Right renal pelvis (tissue), 4 donors: ENCODE measurements at places on chromosomes 1 and 21.

GRCh38 chr1:184582411-184582810, 172.2 kb downstream of the EDEM3 start:
- DNase-seq = no peak

GRCh38 chr21:27447843-27448242, 481.0 kb upstream of the ADAMTS5 start:
- DNase-seq = no peak

DNA sequence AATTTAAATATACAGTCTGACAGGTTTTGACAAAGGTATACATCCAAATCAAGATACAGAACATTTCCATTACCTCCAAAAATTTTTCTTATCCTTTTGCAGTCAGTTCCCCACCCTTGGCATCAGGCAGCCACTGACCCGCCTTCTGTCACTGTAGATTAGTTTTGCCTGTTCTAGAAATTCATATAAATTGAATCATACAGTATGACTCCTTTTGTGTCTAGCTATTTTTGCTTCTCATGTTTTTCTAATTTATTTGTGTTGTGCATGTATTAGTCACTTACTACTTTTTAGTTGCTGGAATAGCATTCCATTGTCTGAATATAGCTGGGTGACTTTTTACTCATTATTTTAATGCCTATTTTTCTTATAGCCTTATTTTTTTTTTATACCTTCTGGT, 3.8 kb downstream of the UTP25 start:
- DNase-seq = no peak

GRCh38 chr1:69410893-69411292, 156.8 kb upstream of the LRRC7 start:
- DNase-seq = no peak

- no peak for DNase-seq
Measured at GRCh38 chr1:28259934-28260802, 850 bp downstream of the SESN2 start.

- no peak for DNase-seq
Measured at GRCh38 chr21:42440187-42440792, 36.6 kb downstream of the UBASH3A start.

GRCh38 chr1:14909920-14910460, 243.6 kb upstream of the TMEM51 start:
- no peak for DNase-seq

DNA sequence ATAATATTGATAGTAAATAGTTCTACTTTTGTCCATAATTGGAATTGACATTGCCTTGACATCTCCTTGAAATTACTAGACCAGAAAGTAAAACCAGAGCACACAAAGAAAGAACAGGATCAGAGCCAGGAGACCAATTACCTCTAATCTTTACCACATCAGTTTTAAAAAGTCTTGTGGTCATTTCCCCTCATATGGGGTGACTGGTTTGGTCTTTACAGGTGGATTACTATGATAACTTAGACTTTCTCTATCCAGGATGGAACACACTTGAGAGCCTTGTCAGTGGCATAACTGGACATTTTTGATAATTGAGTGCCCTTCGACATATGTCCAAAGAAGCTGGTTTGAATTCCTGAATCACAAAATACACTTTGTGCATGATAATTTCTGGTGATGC, 1148.1 kb upstream of the NCAM2 start:
- no peak for DNase-seq

DNA sequence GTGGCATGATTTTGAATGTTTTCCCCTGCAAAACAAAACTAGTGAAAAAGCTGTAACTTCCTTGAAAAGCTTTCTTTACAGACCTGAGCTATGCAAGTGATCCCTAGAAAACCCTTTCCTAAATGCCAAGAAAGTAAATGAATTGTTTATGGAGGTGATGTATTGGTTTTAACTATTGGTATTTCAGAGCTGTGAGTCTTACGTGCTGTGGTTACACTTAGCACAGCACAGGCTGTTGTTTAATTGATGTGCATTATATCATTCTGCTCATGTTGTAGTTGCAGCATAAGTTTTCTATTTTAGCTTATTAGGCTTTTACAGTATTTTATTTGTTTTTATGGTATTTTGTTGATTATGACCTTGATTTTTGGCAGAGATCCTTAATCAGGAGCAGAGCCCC, 74.1 kb upstream of the DYNLT5 start:
- no peak for DNase-seq

DNA sequence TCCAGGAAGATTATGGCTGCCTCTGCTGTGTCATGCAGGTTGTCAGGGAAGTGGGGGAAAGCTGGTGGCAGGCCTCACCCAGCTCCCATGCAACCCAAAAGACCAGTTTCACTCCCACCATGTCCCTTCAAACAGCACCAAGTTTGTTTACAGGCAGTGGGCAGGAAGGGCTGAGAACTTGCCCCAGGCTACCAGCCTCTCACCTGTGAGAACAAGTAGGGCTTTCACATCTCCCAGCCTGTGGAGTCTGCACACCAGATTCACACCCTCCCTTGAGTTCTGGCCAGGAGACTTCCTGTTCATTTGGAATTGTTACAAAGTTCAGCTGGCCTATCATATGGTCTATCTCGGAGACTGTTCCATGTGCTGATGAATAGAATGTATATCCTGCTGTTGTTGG, 27.8 kb downstream of the RPAP2 start:
- no peak for DNase-seq

- DNase-seq = no peak
Measured at GRCh38 chr1:16067933-16068332, 5.5 kb downstream of the FAM131C start.

GRCh38 chr21:42038826-42039425, 28.8 kb upstream of the ZBTB21 start:
- no peak for DNase-seq

DNA sequence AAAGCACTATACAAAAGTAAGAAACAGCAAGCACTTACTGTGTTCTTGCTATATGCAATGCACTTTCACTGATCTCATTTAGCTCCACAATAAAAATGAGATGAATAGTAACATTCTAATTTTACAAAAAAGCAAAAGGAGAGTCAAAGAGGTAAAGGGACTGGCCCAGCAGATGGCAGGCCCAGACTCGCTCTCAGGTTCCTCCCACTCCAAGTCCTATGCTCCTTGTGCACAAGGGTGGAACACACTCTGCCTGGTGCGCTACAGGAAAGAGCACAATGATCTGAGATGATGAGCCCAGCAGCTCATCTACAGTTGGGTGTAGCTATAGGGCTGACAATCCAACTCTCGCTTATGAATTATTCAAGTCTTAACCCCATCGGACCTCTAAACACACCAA, 94.1 kb upstream of the LYST start:
- DNase-seq = no peak

DNA sequence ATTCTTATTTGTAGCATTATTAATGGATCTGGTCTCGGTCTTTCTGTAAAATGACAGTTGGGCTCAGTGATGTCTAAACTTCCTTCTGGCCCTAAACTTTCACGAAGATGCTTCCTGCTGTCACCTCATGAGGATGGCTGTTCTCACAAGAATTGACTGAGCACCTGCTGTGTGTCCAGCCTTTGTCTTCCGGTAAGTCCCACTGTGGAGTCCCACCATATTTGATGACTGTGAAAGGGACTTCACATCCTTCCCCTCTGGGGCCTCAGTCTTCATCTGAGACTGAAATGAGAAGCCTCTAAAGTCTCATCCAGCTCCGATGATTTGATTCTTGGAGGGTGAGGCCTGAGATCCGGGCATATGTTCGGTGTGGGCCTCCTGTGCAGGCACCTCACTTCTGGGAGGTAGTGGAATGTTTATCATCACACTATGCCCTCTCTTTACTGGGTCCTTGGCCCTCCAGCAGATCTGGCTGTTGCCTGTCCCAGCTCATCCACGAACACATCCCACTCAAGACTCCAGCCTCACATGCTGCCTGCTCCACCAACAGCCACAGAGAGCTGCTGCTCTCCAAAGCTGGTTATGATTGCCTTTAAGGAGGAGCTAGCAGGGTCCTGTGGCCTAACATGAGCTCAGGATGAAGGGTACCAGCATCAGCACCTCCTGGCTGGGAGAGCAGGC, 95.8 kb downstream of the KCNN3 start:
- no peak for DNase-seq

DNA sequence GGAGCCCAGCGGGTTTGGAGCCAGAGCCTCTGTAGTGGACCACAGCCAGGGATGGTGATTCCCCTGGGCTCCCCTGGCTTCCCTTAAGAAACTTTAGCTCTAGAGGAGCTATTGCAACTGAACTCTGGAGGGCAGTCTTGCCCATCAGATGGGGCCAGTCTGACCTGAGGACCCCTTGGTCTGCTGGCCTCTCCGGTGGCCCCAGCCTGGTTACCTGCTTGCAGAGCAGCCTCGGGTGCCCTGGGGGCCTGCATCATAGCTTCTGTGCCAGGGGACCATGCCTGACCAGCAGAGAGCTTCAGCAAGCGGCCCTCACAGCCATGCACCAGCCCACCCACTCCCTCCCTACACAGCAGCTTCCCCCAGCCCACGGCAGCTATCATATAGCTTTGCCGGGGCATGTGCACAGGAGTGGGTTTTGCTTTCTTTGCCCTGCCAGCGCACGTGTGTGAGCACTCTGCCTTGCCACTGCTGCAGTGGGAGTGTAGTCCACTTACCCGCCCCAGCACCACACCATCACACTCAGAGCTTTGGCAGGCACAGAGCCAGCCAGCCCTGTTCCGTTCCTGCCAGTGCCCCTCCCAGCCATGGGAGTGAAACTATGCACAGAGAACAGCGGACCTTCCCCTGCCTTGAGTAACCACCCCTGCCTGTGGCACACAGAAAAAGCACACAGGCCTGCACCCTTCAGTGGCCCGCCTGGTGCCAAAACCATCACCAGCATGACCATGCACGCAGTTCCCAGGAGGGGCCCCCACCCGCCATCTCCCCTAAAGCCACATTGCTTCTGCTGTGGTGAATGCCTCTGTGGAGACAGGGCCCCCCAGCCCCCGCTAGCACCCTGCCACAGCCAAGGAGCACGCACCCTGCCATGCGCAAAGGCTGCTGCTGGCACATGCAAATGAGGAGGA, 442.9 kb upstream of the NEGR1 start:
- no peak for DNase-seq

DNA sequence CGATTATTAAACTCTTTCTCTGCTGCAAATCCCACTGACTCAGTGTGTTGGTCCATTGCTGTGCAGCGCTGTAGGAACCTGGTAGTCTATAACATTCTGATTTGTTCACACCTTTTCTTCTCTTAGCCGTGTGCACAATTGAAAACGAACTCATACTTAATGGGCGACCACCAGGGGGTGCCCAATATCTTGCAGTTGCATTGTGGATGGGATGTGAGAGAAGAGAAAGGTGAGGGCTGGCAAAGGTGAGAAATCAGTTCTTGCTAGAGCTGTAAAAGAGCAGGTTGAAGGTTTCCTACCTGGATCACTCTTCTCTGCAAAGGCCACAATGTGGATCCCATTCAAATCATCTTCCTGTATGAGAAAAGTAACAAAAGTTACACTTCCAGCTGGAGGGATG, 51.0 kb downstream of the CASQ2 start:
- DNase-seq = no peak

DNA sequence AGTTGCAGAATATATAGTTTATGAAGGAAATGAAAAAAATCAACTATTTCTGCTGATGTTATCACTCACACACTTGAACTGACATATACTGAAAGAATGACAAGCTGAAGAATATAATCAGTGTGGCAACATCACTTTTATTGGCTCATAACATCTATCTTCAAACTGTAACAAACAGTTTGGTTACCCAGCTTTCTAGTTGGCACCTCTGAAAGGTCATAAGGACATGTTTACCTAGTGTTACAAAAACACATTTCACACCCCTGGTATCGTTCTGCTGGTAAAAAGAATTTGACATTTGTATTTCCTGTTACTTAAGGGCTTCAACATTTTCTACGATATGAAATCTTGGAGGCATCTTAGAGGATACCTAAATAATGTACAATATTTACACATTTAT, 1267.0 kb upstream of the NCAM2 start:
- DNase-seq = no peak

DNA sequence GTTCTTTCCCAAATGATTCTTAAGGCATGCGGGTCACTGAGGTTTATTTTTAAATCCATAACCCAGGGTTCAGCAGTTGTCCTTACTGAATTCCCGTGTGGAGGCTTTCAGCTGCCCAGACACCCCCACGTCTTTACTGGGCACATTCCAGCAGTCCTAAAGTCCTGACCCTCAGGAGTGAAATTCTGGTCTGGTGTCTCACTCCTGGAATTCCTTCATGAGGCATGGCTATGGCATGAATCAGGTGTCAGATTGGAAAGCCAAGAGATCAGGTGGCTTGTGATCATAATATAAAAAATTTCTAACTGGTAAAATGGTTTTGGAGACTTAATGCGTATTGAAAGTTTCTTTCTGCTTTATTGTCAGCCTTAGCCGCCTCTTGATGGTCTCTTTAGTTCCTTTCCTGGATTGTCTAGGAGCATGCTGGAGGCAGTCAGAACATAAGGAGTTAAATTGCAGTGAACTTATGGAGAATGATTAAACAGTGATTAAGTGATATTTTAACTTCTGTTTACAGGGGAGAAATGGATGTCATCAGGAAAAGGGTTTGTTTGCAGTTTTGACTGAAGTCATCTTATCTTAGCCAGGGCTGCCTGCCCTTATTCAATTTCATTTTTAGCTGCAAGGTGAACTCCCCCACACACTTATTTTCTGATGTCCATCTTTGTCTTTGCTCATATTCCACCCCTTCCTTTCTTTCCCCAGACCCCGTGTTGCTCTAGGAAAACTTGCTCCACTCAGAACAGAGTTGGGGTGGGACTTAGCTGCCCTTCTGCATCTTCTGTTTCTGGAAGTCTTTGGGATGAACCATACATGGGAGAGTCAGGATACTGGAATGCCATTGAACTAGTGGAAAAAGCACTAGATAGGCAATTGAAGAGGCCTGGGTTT, 25.7 kb upstream of the MACF1 start:
- no peak for DNase-seq

DNA sequence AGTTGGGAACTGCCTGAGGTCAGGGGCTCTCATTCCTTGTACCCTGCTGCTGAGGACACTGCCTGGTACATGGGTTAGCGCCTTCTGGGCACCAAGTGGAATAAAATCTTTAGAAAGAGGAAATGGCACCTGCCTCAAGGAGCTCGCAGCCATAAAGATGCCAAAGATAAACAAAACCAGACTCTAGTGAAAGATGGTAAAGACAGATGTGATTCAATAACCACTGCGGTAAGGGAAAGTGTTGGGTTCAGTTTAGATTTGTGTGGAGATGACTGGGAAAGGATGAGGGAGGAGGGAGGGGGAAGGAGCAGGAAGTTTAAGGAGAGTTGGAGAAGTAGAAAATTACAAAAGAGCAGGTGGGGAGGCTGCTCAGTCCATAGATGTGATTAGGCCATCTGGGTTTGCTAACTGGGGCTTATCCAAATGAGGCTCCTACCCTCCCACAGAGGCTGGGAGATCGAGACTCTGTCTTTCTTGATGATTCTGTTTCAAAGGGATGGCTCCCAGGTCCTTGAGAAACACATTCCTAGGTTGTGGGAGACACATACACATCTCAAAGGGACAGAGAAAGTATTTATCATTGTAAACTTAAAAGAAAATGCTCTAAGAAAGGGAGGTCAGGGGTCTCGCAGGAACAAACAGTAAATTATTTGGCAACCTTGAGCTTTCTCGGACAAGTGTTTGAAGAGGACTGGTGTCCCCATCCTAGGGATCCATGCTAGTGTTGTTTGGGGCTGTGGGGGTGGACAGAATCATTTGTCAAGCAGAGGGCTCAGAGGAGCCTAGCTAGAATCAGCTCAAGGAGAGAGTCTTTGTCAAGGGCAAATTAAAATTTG, 65.7 kb upstream of the MORC3 start:
- DNase-seq = no peak

- no peak for DNase-seq
Measured at GRCh38 chr1:230237805-230238204, 170.8 kb downstream of the GALNT2 start.
